Hematopoietic multipotent progenitor cell treated with erythropoietin and hydrocortisone succinate and interleukin-3 and kit ligand, for 4 days (in vitro differentiated cells): ENCODE measurements at places on chromosomes 12 and 14.

GRCh38 chr14:59161561-59162175 lies 26.8 kb upstream of the DAAM1 start:
- DNase-seq = peak; percentile 23

- no peak for DNase-seq
Observed at GRCh38 chr12:111270774-111271173, 98.1 kb downstream of the PHETA1 start.

DNA sequence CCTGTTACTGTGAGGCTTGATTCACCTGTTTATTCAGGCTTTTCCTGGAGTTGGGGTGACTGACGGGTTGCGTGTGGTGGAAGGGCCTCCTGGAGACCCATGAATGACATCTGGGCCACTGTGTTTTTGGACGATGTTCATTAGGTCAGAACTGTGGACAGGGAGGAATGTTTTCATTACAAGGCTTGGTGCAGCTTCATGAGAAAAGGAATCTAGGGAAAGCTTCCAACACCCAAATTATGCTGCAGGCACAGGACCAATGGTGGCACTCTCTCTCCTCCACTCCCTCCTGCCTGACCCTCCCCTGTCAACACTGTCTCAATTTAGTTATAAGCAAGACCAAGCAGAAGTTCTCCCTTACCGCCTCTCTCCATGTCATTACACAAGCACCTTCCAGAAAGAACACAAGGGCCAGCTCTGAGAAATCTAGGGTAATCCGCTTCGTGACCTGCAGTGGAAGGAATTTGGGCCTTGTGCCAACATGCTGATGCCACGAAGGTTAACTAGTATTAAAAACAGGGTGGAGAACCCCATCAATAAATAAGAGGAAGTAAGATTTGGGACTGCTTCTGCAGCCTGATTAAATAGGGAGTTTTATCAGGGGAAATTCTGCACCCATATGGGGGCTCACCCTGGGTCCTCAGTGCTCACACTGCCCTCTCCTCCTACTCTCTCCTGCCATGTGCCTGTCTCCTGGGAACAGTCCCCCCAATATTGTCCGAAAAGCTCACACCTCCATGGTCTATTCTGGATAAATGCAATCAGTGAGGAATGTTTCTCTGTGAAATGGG lies 200.3 kb downstream of the KTN1 start:
- peak; percentile 59 for DNase-seq

- DNase-seq = peak; percentile 15
Observed at GRCh38 chr12:3496957-3497356, 6.0 kb downstream of the PRMT8 start.

GRCh38 chr14:24368562-24369252 lies 723 bp downstream of the NFATC4 start:
- peak; percentile 84 for DNase-seq

- no peak for DNase-seq
Observed at GRCh38 chr14:95387826-95388445, 68.2 kb upstream of the CLMN start.

GRCh38 chr14:64388533-64389285 lies 556 bp downstream of the MTHFD1 start:
- peak; percentile 41 for DNase-seq

DNA sequence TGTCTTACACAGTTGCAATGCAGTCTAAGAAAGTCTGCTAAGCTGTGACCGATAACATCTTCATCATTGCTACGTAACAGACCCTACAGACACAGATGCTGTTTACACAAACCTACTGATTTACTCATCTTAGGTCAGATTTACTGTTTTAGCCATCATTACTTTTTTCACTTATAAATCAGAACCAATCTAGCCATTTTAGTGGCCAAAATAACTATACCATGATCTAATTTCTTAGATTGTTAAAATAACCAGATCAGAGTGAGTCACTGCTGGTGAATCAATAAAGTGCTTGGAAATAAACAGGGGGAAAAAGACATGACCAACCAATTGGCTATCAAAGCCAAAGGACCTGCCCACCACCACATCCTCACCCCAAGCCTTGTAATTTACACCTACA lies 57.0 kb upstream of the FOXN3 start:
- DNase-seq = no peak

DNA sequence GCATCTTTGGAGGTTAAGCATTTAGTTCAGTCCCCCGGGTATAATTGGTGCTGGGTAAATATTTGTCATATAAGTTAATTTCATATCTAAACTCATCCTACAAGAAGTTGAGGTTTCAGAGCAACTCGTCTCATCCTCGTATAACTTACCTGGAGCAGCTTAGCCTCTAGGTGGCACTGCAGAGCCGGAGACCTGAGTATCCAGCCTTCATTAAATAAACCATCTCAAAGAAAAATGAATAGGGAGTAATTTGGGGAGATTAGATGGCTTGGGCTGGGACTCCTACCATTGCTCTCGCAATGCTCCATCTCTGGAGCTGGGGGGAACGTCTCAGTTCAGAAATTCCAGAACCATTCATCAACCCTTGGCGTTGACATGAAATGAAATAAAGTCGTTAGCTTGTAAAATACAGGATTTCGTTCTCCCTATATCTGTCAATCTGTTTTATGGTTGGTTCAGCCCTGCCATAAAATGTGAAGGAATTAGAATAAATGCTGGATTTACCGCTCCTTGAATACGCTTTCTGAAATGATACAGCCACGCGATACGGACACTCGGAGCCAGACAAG lies 122.9 kb upstream of the TMEM132D start:
- peak; percentile 58 for DNase-seq

DNA sequence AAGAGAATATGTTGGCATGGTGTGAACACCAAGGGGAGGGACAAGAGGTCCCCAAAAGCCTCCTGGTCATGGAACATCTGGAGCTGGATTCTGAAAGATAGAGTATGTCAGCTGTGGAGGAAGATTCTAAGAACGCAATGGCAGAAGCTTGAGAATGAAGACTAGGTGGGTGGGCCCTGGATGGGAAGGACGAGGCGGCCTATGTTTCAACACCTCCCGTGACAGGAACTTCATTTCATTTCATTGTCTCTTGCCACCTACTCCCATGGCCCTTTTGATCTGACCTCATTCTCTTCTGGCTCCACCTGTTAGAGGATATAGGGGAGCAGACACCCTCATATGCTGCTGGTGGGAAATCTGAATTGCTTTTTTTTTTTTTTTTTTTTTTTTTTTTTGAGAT lies 3.3 kb downstream of the UNG start:
- DNase-seq = no peak

DNA sequence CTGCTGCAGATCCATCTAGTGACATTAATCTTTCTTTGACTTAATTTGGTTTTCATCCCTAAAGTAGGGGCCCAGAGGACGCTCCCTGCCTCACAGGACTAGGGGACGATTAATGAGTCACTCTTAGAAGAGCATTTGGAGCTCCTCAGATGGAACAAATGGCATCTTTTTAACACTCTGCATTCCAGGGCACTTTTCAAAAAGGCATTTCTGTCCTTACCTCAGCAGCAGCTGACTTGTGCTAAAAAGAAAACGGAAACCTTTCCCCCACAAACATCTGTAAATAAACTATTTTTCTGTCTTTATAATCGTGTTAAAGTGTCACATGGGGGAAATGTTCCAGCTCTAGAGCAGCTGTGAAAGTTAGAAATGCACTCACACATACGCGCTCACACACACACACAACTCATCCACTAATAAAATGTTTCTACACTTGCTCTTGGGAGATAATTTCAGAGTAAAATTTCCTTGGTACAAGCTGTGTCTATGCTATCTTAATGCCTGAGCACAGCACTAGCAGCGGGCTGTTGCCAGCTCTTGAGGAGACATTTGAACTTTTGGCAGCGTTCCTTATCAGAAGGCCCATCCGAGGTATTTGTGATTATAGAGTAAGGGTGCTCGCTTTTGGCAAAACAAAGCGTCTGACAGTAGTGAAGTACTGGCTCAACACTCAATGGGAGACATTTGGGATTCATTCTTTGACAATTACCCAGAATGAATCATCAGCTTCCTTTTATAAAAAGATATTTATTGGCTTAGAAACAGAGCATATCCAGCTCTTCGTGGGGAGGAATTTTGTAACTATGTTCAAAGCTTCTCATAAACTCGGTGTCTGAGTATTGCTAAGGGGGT lies 141.3 kb downstream of the PLXNC1 start:
- DNase-seq = peak; percentile 43

- peak; percentile 59 for DNase-seq
Observed at GRCh38 chr14:103104654-103105452, 10.3 kb downstream of the EXOC3L4 start.

GRCh38 chr14:102235275-102235897 lies 69.6 kb downstream of the MOK start:
- peak; percentile 93 for DNase-seq

GRCh38 chr12:93317227-93317626 lies 60.5 kb upstream of the NUDT4 start:
- peak; percentile 74 for DNase-seq

- DNase-seq = peak; percentile 97
Observed at GRCh38 chr12:121128908-121129810, 3.5 kb upstream of the P2RX7 start.

GRCh38 chr12:29023436-29024076 lies 125.5 kb upstream of the FAR2 start:
- DNase-seq = no peak

DNA sequence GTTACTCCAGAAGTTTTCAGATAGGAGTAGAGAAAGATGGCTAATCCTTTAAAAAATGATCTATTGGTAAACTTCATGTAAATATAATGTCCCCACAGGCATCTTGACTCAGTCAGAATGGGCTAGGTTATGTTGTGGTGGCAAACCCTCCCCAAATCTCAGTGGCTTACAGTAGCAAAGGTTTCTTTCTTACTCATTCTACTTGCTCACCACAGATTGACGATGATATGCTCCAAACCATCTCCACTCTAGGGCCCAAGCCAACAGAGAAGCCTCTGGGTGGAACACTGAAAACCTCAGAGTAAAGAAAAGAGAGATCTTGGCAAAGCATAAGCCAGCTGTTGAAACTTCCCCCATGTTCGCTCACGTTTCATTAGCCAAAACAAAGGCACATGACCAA lies 146.4 kb downstream of the EMP1 start:
- no peak for DNase-seq

- DNase-seq = no peak
Observed at GRCh38 chr12:85350356-85350755, 70.3 kb downstream of the ALX1 start.

- no peak for DNase-seq
Observed at GRCh38 chr12:90964616-90965015, 9.6 kb upstream of the CCER1 start.

- DNase-seq = peak; percentile 45
Observed at GRCh38 chr14:69408331-69408960, 10.0 kb downstream of the SLC39A9 start.

GRCh38 chr12:131313635-131314034 lies 359.9 kb downstream of the ADGRD1 start:
- DNase-seq = no peak

- no peak for DNase-seq
Observed at GRCh38 chr14:53696217-53696965, 260.2 kb downstream of the BMP4 start.

DNA sequence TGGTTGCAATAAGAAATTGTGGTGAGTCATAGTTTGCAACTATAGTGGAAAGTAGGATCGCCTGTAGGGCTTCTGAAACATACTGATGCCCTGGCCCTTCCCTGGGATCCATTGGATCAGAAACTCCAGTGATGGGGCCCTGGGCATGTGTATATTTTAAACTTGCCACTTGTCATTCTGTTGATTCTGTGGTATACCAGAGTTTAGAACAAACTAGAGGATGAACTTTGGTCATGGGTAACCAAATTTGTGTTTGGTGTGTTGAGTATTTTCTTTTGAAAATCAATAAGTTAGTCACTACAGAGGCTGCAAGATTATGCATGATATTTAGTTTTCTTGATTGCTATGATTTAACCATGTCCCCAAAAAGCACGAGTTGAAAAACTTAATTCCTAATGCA lies 142.2 kb downstream of the SLC15A5 start:
- DNase-seq = no peak

DNA sequence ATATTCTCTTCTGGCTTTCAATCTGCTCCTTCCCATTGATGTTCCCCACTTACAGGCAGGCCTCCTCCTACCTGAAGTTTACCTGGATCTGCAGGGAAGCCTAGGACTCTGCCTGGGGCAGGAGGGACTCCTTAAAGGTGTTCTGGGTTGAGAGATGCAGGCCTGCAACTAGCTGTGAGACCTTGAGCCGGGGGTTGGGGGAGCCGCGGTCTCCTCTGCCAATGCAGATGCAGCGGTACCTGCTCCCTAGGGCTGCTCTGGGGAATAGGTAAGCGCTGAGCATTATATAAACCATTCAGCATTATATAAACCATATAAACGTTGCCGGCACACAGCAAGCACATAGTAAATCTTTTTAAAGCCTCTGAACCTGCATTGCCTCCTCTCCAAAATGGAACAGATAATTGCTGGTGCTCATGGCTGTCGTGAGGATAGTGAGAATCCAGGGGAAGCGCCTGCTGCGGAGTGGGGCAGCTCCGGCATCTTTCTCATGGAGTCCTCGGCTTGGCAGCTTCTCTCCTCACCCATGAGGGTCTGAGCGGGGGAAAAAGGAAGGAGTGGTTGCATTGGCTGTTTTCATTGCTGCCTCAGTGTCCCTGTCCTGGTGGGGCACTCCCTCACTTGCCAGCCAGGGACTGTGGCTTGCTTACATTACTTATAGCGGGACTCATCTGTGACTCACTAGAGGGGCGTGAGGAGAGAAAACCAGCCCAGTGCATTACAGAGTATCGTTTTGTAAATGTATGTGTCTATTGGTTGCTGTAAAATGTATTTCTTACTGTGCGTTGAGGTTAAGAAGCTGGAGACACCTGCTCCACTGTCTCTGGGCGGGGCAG lies 12.5 kb upstream of the KRT80 start:
- no peak for DNase-seq

DNA sequence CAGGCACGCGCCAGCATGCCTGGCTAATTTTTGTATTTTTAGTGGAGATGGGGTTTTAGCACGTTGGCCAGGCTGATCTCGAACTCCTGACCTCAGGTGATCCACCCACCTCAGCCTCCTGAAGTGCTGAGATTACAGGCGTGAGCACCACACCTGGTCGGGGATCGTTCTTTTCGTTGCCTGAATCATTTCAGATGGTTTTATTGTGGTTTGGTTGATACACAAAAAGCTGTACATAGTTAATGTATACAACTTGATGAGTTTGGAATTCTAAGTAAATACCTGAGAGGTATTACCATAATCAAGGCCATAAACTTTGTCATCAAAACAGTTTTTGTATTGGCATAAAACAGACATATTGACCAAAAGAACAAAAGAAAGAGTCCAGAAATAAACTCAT lies 63.3 kb downstream of the RIC8B start:
- no peak for DNase-seq

DNA sequence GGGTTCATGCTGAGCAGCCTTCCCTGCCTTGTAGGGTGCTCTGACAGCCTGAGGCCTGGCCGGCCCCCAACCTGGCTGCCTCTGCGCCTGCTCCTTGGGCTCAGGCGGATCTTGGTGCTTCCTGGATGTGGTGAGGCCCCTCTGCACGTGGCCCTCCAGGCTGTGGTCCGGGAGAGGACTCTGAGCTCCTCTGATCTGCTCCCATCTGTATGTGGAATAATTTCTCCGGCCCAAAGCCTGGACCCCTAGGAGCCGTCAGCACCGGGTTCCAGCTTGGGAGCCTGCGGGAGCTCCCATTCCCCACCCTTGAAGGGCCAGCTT lies 21.3 kb upstream of the EIF2B2 start:
- DNase-seq = no peak

GRCh38 chr12:71684081-71684480 lies 1.8 kb upstream of the TMEM19 start:
- DNase-seq = peak; percentile 55
